ENCODE measurements at places on chromosomes 12 and 14.
A peak's percentile ranks its signal among the peaks of the same experiment; 100 is the strongest.

DNA sequence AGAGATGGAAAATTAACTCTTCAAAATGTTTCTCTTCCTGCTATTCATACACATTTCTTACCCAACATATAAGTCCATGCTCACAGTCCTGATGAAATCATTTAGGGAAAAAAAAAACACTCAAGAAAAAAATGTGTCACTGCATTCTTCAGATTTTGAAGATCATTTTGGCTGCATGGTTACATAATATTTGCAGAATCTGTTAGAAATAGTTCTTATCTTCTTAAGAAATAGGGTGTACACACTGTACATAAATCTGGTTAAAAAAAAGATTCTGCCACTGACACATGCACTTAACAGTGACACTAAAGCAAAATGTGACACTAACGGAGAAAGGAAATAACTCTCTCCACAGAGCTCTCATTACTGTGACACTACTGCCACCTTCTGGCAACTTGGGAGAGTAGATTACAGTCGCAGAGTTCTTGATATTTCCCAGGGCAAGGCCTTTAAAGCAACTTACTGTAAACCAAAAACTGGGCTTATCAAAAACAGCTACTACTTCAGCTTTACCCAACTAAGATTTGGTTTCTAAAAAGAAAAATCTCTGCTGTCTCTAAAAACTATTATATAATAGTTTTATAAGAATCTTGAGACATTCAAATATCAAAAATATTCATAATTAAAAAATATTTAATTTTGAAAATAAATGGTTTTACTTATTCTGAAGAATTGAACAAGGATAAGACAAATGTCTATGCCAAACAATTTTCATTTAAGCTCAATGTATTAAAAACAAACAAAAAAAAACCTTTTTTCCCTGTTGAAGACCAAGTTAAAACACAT, 65.0 kb downstream of the SETD3 start:
- peak; percentile 33 for DNase-seq

DNA sequence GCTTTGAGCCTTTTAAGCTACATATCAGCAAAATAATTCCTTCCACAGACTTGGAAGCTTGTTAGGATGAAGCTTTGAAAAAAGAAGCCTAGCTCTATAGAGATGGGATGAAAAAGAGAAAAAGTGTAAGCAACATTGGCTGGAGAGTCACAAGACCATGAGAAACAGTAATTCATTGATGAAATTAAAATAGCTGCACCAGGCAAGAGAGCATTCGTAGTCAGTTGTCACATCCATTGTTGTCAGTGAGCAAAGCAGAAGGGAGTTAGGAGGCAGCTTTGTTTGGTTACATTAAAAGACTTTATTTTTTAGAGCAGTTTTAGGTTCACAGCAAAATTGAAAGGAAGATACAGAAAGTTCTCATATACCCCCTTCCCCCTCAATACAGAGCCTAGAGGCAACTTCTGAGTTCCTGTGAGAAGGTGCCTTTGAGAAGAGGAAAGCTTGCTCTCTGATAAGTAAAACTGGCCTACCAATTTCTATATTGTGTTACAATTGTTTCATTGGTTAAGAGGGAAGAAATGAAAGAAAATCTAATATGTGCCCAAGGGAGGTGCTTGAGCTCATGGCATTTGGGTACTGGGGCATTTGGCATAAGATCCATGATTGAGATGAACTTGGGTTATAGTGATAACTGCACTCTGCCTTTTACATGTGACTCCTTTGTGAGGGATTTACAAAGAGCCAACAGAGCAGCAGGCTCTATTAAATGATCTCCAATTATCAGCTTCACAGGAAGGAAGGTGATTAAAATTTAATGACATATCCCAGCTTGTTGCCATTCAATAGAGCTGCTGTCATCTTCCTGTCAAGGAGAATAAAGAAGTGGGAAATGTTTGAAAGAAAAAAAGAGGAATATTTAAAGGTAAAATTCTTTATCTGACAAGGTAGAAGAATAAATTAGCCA, 361.3 kb upstream of the TMTC1 start:
- no peak for DNase-seq

DNA sequence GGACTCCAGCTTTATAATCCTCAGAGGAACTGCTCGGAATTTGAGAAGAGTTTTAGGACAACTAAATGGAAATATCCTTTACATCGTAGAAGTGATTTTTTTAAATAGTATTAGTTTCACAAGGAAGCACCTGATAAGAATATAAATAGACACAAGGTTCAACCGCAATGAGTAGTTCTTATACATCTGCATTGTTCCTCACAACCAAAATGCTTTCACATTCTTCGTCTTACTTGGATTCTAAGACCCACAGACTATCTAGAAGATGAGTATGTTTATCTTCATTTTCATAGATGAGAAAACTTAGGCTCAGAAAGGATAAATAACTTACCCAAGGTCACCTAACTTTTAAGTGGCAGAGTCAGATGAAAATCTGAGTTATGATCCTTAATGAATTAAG, 469.0 kb downstream of the GALC start:
- no peak for DNase-seq

GRCh38 chr12:47218191-47218654, 138.5 kb upstream of the AMIGO2 start:
- DNase-seq: no peak

DNA sequence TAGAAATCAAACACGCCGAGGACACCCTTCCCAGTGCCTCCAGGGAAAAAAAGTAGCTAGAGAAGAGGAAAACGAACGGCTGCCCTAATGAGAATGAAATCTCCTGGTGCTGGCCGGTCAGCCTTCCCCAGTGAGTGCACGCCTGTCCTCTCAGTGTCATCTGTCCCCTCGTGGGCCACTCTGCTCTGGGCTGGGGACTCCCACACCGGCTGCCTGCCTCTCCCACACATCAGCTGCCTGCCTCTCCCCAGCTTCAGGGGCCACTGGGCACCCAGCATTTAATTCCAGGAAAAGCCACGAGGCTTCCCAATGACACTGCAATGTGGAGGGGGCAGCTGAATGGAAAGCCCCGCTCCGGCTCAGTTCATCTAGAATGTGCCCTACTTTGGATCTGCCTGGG, 59.0 kb downstream of the CCDC85C start:
- DNase-seq: no peak

DNA sequence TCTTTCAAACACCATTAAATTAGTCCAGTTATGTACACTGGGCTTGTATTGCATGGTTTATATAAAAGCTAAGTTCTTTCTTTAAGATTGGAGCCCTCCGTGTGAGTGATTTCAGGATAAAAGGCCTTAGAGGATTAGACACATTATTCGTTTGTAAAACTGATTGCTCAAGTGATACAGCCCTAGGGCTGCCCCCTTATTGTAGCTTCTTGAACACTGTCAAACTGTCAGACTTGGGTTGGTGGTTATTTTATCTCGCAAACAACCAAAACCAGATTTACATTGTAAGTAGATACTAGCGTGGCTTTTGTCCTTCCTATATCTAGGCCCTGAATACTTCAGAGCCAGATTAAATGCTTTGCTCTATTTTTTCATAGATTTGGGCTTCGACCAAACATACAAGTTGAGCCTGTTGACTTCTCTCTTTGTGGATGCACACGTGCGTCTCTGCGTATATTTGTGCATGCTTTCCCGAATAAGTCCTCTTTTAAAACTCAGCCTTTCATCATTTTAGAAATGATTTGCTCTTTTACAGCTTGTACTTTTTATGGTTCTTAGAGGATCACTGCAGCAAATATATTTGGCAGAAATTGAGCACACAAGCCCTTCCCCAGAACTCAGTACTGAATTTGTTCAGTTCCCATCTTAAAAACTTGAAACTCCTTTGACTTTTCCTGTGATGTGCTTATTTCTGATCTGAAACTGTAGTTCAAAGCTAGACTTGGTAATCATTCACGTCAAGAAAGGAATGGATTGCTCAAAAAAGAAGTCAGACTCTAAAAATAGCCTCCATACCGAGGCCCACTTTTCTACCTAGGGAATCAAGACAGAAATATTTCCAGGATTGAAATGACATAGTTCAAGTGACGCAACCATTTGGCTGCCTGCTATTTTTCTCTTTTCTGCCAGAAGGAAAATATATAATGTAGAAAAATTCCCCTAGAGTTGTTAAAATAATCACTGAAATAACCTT, 129.5 kb downstream of the ETV6 start:
- DNase-seq: no peak

Measured in stimulated activated CD8-positive, alpha-beta memory T cell treated with anti-CD3 and anti-CD28 coated beads, Interleukin-2, amount 100 ng/mL, for 1 hour (primary cell).